ENCODE measurements at places on chromosomes 2 and 18. TPM values are rescaled to one million over a fixed set of nuclear protein-coding genes. Genes with fewer than 3 reads are reported as not detected.

GRCh38 chr2:65501836-65502235 is 69.4 kb upstream of the SPRED2 start:
- no peak for DNase-seq

DNA sequence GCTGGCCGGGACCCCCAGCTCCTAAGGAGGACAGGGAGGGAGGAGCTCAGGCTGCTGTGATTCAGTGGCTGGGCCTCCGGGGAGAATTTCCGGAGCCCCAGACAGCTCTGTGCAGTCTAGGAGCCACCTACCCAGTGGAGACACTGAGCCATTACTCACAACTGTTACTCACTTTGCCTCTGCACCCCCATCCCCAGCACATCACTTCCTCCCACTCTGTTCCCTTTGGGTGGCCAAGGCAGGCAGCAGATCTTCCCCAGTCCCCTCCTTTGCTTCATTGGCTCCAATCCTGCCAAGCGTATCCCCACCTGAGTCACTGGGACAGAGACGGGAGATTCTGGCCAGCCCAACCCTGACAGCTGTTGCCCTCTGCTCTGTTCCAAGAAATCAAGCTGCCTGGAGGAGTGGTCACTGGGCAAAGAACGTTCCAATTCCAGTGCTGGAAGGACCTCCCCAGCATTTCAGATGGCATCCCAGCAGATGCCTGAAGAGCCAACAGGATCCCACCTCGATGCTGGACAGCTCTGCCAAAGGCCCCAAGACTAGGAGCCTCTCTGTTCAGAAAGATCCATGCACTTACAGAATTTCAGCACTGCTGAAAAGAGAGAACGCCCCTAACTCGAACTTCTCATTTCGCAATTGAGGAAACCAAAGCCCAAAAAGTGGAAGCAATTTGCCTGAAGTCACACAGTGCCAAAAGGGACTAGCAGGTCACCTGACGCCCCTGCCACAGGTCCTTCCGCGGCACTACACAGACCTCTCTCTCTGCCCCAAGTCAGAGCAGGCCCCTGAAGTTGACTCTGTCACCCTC is 68.3 kb downstream of the TNS1 start:
- no peak for DNase-seq

The TRIM43 gene
- not detected for total RNA-seq

GRCh38 chr18:13302457-13303225 is 84.1 kb downstream of the LDLRAD4 start:
- DNase-seq = no peak

The HOXD8 gene
- not detected for total RNA-seq

The HAAO gene
- total RNA-seq = 188 TPM

- DNase-seq = no peak
Measured at GRCh38 chr2:196277002-196277401, 105.6 kb upstream of the STK17B start.

DNA sequence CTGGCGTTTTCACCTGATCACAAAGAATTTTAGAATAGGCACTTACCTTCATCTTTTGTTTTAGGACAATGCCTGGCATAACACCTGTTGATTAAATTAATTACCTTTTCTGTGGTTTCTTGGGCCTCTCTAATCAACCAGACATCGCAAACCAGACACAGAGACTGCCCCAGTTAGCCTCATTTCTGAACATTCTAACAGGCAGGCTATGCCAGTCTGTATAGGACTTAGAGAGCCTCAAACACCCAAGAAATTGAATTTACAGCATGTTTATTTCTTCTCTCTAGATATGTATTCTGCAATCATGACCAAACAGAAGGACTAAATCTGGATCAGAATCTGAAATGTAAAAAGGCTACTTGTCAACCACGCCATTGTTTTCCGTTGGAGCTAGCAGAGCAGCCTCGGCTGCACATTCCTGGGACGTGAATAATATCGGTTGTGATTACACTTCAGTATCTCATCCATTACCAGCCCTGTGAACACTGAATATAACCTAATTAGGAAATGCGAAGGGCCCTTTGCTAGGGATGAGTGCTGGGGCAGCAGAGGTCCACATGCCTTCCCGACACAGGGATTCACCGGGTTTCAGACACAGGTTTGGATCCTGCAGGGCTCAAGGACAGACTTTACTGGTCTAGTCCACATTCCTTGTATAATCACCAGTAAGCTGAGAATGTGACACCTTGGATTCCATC is 17.5 kb upstream of the CDC42EP3 start:
- no peak for DNase-seq

GRCh38 chr2:43047187-43047780 is 179.1 kb downstream of the ZFP36L2 start:
- DNase-seq = no peak

The ZNF638 gene
- total RNA-seq = 61.9 TPM

DNA sequence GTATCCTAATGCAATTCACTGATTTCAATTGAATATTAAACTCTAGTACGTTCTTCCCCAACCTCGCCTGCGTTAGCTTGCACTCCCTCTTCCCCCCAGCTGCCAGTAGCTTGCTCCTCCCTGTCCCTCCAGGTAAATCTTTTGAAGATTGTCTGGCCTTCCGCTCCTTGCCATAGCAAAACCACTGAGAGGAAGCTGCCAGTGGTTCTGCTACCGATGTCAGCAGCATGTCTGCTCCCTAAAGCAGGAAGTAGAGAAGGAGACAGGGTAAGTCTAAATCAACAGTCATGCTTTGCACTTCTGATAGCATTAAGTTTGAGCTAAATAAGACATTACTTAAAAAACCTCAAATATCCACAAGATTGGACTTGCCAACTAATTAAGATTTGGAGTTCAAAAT is 89.1 kb downstream of the SCN2A start:
- DNase-seq = no peak

The ADRA2B gene
- 11.4 TPM for total RNA-seq
